ENCODE measurements at places on chromosomes 12 and 14.

DNA sequence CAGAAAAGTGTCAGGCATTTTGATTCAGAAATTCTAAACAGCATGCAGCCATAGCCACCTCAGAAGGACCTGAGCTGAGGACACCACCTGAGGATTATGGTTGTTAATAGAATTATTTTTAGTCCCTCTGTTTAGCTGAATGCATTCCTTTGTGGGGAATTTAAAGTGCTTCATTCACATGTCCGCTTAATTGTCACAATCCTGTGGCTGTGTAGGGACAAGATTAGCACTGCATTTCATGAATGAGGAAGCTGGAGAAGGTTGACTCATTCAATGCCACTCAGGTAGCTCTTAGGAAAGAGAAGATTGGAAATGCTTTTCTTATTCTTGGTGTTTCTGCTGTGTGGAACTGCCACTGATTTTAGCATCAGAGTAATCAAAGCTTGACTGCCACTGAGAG, 42.0 kb upstream of the KRR1 start:
- no peak for DNase-seq

DNA sequence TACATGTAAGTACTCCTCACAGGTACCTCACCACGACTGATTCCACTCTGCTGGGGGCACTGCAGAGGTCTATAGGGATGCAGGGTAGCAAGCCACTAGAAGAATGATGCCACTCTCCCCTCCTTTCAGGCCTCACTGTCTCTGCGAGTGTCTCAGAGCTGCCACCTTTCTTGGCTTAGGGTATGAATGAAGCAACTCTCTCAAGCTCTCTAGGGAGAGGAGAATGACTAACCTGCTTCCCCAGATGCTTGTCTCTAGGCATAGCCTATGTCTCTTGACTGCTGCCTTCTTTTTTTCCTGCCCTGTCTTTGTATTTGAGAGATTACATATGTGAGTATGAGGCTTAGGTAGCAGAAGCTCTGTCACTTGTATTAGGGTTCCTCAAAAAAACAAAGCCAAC, 566.5 kb upstream of the ATP2B1 start:
- peak; percentile 30 for DNase-seq

DNA sequence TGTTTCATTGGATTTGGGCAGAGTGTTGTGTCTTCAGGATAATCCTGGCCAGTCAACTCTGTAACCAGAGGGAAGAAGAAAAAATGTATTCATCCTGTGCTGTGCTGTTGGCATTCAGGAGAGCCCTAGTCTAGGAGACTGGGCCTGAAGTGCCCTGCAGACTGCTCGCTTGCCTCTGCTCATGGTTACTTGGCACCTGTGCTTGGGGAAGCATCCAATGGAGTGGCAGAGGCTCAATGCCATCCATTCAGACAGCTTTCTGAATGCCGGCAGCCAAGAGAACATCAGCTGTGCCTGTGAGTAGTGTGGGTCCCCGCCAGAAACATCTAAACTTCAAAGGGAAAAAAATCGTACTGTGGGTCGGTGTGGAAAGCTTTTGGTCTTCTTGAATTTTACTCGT, 124.2 kb downstream of the SRGAP1 start:
- no peak for DNase-seq

GRCh38 chr12:46389031-46389616, 16.6 kb upstream of the SLC38A2 start:
- peak; percentile 98 for DNase-seq

DNA sequence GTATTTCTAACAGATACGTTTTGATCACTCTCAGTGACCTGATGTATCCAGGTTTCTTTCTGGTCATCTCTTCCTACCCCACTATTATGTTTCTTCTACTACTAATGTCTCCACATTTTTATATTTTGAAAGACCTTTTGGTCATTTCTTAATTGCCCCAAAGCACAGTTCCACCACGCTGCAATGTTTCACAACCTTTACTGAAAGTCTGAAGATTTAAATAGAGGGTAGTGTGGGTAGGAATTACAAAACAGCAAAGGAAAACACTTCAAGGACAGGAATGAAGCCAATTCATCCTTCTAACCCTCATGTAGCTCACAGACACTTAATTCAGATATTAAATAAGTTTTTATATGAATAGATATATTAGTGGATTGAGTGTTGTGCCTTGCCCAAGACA, 36.1 kb upstream of the SLC16A7 start:
- DNase-seq: no peak

- DNase-seq: peak; percentile 16
These were observed 90.3 kb downstream of the RPS6KA5 start for GRCh38 chr14:90970167-90970600.

- no peak for DNase-seq
These were observed 25.2 kb downstream of the SERPINA1 start for GRCh38 chr14:94363151-94363624.

- DNase-seq: no peak
These were observed 6.8 kb downstream of the KRT2 start for GRCh38 chr12:52645120-52645761.

DNA sequence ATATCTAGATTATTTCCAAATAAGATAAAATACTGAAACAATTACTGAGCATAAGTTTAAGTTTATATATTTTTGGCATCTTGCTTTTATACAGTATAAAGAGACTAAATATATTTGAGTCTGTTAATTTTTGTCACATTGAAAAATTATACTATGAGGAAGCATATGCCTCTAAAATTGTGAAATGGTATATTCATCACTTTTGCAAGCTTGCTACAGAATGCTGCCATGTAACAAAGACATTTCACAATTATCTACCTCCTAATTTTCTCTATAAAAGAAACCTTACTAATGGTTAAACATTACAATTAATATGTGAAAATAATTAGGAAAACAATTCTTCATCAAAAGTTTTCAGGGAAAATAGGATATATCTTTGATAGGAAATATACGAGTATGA, 22.7 kb upstream of the MUCL1 start:
- DNase-seq: no peak

DNA sequence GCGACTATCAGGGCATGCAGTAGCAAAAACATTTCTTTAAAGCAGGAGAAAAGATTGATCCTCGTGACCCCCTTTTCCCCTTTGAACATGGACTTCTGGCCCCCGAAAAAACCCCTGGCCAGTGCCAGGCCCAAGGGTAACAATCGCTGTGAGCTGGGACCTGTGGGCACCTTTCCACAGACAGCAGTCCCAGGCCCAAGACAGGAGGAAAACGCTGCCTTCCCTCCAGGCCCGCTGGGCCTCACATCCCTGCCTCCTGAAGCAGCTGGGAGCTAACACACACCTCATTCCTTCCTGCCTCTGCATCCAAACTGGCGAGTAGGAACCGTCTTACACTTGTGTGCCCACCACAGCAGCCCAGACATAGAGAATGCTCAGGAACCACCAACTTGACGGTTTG, 1.2 kb downstream of the VWF start:
- DNase-seq: no peak

All from foreskin fibroblast (primary cell).